Activated CD4-positive, alpha-beta T cell treated with anti-CD3 and anti-CD28 coated beads, Interleukin-2, amount 50 U/mL, for 1 hour (primary cell): ENCODE measurements at places on chromosomes 7 and 10.

GRCh38 chr10:91589015-91589657 lies 43.7 kb downstream of the PPP1R3C start:
- no peak for DNase-seq

DNA sequence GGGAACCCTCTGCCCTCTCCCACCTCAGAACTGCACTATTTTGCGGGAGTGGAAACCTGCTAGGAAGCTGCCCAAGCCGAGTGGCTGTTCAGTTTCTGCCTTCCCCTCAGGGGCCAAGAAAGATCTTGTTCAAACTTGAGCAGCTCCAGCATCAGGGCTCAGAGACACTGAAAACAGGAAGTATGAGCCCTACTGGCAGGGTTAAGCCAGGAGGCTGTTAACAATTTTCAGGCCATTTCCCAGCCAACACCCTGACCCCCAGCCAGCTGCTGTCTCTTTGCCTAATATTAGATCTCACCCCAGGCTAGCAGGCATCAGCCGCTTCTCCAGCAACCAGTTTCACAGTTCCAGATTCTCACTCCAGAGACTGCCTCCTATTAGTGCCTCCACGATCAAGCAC lies 9.2 kb downstream of the PLAU start:
- DNase-seq: no peak

DNA sequence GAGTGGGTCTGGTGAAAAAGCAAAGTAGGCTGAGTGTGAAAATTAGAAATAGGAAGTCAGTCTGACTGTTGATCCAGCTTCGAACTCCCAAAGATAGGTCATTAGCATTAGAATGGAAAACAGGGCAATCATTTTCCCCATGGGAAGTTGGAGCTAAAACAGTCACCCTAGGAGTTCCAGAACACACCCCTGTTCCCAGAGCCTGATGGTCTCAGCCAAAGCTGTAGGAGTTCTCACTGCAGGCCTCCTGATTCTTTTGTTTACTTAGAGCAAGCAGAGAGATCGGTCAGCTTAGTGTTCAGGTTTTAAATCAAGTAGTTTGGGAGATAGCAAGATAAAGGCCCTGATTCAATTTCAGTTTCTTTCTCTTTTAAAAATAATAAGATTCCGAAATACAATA lies 28.8 kb upstream of the JCAD start:
- no peak for DNase-seq

- no peak for DNase-seq
Measured at GRCh38 chr7:120218712-120219111, 54.3 kb upstream of the KCND2 start.

DNA sequence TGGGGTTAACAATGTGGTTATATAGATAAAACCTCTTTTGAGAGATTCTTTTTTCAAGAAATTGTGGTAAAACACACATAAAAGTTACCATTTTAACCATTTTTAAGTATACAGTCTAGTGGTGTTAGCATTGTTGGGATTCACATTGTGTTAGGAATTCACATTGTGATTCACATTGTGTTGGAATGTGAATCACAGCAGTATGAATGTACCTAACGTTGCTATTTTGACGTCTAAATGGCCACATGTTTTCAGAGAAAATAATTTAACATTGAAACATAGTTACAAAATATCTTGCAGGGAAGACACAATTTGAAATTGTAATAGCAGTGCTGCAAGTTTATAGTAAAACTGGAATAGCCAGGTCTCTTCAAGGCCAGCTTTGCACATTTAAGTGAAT lies 129.0 kb downstream of the BICC1 start:
- DNase-seq: no peak

DNA sequence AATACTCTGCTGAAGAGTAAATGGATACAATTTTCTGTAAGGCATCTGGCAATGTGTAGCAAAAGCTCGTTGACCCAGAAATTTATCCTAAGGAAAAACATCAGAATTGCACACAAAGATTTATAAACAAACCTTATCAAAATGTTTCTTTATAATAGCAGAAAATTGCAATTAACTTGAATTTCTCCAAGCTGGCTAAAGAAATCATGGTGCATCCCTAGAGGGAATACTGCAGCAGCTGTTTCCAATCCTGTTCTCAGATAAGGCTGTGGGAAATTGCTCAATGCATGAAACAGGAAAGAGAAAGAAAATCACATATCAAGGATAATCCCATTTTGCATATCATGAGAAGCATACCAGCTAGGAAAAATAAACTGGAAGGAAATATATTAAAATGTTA lies 18.7 kb downstream of the TACR2 start:
- DNase-seq: no peak
